ENCODE measurements at places on chromosomes 5 and 9.

DNA sequence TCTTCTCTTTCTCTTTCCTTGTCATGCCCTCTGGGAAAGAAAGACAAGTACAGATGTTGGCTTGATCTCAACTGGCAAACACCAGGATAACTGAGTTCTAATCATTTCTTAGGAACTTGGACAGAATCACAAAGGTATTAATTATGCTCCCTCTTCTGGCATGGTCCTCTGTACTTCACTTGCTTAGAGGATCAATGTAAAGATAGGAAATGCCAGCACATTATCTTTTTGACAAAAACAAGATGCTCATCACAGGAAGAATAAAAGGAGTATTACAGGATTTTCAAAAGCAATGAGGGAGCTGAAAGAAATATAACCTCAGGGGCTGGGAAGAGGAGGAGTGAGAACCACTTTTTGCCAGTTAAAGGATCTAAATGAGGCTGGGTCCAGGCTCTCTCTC is 70.6 kb downstream of the LHFPL2 start:
- no peak for DNase-seq

GRCh38 chr5:96326902-96327301 is 106.1 kb downstream of the PCSK1 start:
- DNase-seq, result no peak

DNA sequence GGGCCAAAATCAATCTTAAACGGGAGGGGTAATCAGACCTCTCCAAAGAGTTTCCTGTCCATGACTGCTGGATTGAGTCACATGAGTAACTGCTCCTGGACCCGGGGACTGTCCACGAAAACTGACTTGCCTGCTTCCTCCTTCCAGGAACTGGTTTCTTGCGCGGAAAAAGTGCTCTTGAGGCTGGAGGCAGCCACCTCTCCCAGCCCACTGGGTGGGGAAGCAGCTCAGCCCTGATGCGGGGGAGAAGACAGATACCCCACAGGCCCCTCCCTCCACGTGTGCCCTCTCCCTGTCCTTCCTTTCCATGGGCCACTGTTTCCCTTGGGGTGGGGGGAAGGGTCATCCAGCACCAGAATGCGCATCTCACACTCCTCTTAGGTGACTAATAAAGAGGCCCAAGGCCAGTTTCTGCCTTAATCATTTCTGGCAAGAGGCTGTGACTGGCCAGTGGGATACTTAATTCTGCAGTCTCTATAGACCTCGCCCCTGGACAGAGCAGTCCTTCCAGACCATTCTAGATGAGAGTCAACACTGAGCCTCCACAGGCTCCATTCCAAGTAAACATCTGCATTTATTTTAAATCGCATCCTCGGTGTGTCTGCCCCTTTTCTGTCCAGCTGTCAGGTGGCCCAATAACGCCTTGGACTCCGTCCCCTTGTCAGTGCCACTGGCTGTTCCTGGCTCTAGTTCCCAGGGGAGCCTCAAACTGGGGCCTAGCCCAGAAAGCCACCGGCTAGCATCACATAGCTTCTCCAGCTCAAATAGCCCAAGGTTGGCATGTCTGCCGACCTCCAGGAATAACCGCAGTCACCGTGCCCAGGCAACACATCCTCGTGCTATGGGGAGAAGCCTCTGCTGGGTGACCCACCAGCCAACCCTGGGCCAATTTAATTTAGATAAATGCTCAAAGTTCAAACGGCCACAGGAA is 12.0 kb downstream of the REXO4 start:
- DNase-seq, result no peak

DNA sequence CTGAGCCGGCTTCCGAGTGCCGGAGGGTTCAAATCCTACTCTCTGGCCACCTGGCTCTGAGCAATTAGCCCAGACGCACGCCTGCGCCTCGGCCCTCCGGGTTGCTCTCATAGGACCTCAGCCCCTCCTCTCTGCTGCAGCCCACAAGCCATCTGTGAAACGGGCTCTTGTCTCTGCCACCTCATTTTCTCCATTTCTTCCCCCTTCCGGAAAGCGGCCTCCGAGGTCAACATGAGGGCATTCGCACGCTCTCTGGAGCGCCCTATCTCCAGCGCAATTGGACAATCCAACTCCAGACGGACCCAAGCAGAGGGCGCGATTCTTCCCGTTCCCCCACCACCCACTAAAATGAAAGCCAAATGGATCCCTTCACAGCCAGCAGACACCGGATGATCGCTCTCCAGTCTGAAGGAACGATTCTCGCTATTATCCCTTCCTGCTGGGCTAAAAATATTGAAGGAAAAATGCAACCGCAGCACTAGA is 41.5 kb downstream of the VAV2 start:
- DNase-seq, result no peak

All from cortex of kidney (tissue), 1 donor.